ENCODE measurements at places on chromosomes 11 and 22.

DNA sequence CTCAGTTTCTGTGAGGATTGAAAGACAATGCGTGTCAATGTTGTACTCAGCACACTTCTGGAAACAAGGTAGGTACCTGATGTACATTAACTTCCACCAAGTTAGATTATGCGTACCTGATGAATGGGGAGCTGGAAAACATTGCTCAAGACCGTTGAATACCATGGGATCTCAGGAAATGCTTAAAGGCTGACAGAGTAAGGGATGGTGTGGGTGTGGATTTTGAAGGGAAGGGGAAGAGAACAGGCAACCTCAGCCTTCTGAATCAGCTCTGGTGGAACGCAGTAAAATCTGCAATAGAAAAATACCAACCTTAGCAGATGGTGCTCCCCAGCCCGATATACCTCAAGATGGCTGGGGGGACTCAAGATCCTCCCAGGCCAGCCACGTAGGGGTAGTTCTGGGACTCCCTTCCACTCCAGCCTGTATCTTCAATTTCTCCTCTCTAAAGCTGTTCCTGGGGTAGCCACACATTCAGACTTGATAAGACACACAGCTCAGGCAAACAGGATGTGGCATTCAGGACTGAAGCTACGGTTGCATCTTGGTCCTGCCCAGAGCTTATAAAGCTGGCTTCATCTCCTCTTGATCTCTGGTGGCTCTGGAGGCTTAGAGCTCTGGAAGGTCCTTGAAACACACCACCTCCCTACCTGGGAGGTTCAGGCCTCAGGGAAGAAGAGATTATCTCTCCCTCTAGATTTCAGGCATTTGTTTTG is 111.8 kb downstream of the CTNND1 start:
- DNase-seq, result no peak

GRCh38 chr11:1062075-1062820 is 12.4 kb upstream of the MUC2 start:
- DNase-seq, result no peak

- no peak for DNase-seq
These were observed 44.2 kb downstream of the SNX19 start for GRCh38 chr11:130872102-130872501.

DNA sequence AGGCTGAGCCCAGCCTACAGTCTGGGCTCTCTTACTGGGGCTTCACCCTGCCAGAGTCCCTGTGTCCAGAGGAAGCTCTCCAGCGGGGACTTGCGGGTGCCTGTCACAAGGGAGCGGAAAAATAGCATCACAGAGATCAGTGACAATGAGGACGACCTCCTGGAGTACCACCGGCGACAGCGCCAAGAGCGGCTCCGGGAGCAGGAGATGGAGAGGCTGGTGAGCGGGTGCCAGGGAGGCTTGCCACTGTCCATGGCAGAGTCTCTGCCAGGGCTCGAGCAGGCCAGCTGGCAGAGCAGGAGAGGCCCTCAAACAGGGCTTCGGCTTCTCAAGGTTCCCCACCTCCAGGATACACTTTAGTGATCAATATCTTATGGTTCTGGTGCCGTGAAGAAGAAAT is 21.0 kb downstream of the PHLDB1 start:
- no peak for DNase-seq

DNA sequence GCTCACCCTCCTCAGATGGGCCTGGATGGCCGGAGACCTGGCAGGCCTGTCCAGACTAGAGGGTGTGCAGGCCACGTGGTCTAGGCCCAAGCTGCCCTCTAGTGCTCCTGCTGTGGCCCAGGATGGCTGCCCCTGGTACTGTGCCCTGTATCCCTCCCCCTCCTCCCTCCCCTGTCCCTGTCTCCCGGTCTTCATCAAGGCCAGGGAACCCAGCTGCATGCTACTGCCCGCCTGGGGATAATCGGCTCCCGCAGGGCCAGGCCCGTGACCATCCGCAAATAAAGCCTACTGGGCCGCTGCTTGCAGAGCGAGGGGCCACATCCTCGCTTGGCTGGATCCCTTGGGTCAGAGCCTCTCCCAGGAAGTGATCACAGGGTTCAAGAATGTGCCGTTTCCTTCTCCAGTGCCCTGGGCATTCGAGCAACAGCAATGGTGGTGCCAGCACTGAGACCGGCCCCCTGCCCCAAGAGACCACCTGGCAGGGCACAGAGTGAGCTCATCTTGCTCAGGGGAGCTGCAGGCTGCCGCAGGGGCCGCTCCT is 51.1 kb downstream of the WNT7B start:
- no peak for DNase-seq

DNA sequence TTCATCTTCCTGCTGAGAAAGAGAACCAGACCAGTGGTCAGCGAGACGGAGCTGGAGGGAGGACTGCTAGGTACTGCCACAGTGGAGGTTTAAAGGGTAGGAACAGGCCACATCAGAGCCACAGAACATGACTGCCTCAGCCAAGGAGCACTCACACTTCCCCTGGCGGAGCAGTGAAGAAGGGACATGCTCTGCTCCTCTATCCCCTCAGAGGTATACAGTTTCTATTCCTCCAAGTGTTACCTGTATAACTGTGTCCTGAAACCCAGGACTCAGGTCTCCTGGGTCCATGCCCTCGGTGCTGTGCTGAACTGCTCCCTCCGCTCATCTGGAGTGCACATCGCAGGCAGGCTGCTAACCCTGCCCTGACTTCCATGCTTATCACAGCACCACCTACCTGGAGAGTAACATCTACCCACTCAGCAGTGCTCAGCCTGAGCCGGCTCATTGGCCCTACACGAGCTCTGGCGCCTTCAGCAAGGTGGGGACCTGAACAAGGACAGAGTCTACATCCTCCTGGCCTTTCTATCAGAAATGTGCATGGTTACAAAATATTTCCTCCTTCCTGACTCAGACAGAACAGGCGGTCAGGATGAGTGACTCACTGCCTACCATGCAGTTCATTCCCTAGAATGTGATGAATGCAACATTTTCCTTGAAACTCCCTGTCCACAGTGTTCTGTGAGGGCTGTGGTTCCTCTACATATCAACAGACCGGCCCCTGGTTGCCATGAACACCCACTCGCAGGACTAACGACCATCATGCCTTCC is 52.9 kb downstream of the C11orf58 start:
- no peak for DNase-seq

GRCh38 chr22:19822301-19823117 is 32.2 kb downstream of the GNB1L start:
- DNase-seq, result no peak

GRCh38 chr22:29251981-29252911 is 15.5 kb downstream of the RHBDD3 start:
- DNase-seq, result no peak

DNA sequence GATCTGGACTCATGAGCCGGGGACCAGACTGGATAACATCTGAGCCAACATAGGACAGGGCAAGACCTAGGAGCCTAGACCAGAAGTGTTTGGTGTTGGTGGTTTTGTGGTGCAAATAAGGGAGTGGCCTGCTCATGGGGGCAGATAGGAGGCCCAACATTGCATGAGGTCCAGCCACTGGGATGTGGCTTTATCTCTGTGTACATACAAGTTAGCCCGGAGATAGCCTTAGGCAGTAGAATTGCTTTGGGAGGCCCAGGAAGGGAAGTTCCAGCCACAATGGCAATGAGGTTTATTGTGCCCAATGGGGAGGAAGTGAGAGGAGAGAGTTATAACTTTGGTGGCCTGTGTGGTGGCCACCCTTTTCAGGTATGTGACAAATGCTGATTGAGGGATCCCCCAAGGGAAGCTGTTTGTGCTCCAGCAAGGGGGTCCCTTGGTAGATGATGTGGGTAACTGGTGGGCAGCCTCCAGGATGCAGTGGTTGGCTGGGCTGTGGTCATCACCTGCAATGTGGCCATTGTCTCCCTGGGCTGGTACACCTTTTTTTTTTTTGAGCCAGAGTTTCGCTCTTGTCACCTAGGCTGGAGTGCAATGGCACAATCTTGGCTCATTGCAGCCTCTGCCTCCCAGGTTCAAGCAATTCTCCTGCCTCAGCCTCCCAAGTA is 6.4 kb downstream of the LMO2 start:
- DNase-seq, result no peak

- DNase-seq, result no peak
These were observed 309.1 kb upstream of the C11orf87 start for GRCh38 chr11:109112821-109113280.

- DNase-seq, result no peak
These were observed 28.3 kb upstream of the USP47 start for GRCh38 chr11:11813288-11813962.

DNA sequence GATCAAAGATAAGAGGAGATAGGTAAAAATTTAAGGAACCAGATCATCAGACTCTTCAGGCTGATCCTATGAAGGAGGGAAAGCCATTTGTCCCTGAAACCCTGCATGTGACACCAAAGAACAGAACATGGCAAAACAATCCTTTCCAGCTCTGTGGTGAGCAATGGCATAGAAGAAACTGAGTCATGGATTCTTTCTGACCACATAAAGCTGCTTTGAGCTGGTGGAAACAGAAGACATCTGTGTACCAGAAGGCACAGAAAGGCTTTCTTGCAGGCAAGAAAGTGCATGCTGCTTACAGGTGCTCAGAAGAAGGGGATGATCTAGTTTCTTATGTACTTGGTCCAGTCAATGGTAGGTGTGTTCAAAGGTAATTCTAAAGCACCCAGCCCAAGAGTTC is 45.0 kb upstream of the APOA1 start:
- no peak for DNase-seq

DNA sequence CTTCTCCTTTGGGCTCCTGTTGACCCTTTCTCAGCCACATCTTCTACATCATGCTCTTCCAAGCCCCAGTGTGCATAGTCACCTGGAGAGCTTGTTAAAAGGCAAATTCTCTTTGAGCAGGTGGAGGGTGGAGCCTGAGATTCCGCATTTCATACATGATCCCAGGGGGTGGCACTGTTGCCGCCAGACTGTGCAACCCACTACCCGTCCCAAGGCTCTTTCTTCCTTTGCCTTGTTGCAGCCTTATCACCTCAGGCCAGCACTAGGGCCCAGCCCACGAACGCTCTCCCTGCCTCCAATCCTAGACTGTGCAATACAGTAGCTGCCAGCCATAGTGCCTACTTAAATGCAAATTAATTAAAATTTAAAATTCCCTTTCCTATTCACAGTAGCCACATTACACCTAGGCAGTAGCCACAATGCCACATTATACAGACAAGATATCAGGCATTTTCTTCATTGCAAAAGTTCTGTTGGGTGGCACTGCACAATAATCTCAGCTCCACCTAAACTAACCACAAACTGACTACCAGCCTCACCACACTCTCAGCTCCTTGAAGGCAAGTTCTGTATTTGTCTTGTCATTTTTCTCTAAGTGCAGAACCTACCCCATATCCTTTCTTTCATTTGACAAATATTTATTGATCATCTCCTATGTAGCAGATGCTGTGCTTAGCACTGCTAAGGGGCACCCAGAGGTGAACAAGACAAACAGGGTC is 4.6 kb upstream of the KCNJ5 start:
- no peak for DNase-seq

- DNase-seq, result no peak
These were observed 724.3 kb downstream of the TBC1D22A start for GRCh38 chr22:47486569-47487312.

DNA sequence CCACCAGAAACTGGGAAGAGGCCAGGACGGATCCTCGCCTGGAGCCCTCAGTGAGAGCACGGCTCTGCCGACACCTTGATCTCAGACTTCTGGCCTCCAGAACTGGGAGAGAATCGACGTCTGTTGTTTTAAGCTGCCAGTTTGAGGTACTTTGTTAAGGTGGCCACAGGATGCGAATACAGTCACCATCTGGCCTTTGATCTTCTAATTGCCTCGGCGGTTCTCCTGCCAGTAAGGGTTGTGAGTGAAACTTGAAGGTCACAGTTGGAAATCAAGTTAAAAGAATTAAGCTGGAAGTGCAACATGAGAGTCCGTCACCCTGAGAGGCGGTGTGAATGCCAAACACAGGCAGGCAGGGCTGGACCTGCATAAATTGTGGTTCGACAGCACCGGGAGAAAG is 27.9 kb downstream of the PARVB start:
- DNase-seq, result no peak

DNA sequence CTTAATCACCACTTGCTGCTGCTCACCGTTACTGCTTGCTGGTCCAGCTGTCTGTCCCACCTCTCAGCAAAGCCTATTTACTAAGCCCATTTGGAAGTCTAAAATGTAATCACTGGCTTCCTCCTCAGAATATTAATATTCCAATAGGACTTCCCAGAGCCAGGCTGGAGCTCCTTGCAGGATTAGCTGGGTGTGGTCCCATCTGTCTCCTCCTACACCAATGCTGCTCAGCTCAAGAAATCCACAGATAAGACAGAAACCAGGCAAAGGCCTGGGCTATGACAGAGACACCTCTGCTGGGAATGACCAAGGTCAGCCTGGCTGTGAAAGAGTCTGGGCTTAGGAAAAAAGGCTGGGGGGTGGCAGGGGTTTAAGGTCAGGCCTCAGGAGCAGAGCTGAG is 317.8 kb downstream of the BUD13 start:
- no peak for DNase-seq

DNA sequence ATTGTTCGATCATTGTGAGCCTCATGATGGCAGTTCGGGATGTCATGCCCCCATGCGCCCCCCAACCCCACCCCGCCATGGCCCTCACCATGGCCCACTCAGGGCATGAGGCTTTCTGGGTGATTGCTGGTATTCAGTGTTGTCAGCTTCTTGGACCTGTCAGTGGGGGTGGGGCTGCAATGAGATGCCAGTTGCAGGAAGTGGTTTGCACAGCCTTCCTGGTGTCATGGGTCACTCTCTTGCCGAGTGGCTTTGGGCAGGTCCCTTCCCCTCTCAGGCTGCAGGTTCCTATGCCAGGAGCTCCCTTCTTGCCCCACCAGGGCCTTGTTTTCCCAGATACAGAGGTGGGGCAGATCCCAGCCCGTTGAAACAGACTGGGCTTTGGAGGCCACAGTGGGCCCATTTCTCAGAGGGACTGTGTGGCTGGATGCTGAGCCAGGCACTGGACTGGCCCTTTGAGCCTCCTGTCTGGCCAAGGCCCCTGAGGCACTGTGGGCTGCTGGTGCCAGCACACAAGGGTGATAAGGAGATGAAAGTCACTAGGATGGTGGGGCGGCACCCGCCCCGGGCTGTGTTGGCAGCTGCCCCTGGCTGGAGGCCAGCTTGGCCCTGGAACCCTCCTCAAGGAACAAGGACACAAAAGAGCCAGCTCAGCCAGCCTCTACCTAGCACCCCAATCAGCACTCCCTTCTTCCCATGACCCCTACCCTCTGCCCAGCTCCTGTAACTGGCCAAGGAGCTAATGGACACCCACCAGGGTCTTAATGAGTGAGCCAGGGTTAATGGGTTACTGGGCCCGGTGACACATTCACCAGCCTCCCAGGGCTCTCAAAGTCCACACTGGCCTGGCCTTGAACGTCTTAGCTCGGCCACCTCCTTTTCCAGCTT is 1.5 kb upstream of the GGT1 start:
- no peak for DNase-seq

DNA sequence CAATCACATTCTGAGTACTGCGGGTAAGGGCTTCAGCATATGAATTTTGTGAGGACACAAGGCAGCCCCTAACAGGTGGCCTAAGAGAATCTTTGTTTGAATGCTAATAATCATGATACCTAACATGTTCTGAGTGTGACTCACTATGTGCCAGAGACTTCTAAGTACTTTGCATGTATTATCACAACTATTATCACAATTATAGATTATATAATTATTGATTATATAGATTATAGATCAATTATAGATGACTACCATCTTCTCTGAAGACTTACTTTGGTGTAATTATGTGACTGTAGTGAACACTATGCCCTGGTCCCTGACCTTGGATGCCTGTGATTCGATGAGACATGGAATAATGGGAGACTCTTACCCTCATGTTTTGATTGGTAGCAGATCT is 62.6 kb downstream of the FLI1 start:
- DNase-seq, result no peak

Data from stimulated activated CD8-positive, alpha-beta memory T cell treated with anti-CD3 and anti-CD28 coated beads, Interleukin-7, amount 100 ng/mL, for 48 hours (primary cell).